ENCODE measurements at places on chromosomes 4 and X.

GRCh38 chrX:29136904-29137303 lies 549.7 kb downstream of the IL1RAPL1 start:
- DNase-seq, result no peak

- DNase-seq, result no peak
These were observed 107.1 kb downstream of the TMEM131L start for GRCh38 chr4:153573221-153573620.

GRCh38 chr4:87165892-87166291 lies 54.5 kb downstream of the KLHL8 start:
- DNase-seq, result no peak

GRCh38 chr4:73375328-73375741 lies 28.8 kb upstream of the ALB start:
- no peak for DNase-seq

GRCh38 chrX:74383611-74384010 lies 37.7 kb upstream of the SLC16A2 start:
- DNase-seq, result peak; percentile 62

- DNase-seq, result no peak
These were observed 4.6 kb downstream of the SASH3 start for GRCh38 chrX:129784371-129784770.

DNA sequence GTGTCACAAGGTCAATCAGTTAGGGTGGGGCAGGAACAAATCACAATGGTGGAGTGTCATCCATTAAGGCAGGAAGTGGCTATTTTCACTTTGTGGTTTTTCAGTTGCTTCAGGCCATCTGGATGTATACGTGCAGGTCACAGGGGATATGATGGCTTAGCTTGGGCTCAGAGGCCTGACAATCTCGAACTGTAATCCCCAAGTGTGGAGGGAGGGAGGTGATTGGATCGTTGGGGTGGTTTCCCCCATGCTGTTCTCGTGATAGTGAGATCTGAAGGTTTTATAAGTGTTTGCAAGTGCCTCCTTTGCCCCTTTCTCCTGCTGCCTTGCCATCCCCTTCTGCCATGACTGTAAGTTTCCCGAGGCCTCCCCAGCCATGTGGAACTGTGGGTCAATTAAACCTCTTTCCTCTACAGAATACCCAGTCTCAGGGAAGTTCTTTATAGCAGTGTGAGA lies 36.7 kb upstream of the STS start:
- no peak for DNase-seq
